ENCODE measurements at places on chromosomes 5 and 9.
A peak's percentile ranks its signal among the peaks of the same experiment; 100 is the strongest.

DNA sequence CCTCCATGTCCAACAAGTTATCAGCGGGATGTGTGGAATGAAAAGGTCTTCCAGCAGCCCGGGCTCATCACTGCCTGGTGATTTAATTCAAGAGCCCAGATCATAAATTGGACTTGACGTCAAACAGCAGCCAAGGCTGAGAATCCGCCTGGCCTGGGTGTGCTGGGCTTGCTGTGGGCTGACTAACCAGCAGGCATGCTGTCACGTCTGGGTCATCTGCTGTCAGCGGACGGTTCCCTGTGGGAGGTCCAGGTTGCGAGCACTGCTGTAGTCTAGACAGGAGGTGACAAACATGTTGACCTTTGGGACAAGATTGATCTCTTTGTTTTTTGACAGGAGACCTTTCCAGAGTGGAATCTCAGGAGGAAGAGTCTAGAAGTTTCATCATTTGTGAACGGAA lies 289.7 kb downstream of the OSTF1 start:
- DNase-seq = no peak

- DNase-seq = no peak
Measured at GRCh38 chr5:132669455-132669820, 4.4 kb upstream of the IL4 start.

- peak; percentile 9 for DNase-seq
Measured at GRCh38 chr5:175517824-175518450, 39.6 kb downstream of the SFXN1 start.

DNA sequence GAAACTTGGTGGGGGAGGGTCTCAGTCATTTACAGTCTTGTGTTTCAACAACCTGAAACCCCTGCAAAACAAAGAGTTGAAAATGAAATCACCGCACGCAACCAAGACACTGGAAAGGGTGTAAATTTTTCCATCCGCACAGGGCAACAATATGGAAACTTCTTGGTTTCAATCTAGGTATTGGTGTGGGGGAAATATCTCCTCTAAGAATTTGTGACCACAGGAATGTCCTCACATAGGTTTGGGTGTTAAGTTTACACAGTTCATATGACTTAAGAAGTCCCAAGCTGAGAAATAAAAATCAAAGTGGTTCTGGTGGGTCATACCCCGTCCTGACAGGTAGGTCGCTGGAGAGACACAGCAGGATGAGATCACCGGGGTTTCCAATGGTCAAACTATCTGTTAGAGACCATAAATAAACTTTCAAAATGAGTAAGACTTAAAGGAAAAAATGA lies 51.9 kb upstream of the PIP5K1B start:
- no peak for DNase-seq

DNA sequence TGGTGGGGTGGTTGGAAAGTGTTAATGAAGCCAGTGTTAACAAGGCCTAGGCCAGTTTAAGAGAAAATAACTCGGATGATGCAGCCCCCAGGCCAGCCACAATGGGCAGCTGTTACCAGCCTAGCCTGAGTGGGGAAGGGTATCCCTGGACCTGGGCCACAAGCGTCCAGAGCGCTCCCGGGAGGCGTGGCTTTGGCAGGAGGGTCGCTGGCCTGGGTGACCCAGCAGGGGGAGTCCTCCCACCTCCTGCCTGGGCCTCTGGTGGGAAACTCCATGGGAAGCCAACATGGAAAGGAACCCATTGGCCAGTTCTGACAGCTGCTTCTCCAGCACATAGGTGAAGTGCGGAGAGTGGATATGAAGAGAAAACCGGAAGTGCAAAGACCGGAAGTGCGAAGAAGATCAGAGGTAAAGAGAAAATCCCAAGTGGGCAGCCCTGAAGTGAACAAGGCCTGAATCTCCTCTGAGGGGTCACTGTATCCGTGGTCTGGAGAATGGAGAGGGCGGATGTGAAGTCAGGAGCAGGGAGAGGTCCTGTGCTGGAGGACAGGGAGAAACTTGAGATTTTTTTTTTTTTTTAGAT lies 79.0 kb downstream of the ADCY2 start:
- DNase-seq = no peak

DNA sequence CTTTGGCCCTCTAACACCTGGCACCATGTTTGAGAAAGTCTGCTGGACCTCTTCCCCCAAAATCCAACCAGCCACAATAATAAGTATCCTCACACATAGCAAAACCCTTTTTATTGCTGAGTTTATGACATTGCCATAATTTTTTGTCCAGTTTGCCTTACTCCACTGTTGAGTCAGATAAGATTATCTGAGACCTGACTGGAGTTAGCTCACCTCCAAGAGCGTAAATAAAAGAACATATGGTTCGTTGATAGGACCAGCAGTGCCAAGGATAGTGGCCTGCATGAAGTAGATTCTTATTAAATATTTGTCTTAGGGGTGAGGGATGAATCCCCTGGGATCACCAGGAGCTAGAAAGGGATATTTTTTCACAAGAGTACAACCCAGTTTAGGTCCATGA lies 510.6 kb upstream of the MPDZ start:
- no peak for DNase-seq

DNA sequence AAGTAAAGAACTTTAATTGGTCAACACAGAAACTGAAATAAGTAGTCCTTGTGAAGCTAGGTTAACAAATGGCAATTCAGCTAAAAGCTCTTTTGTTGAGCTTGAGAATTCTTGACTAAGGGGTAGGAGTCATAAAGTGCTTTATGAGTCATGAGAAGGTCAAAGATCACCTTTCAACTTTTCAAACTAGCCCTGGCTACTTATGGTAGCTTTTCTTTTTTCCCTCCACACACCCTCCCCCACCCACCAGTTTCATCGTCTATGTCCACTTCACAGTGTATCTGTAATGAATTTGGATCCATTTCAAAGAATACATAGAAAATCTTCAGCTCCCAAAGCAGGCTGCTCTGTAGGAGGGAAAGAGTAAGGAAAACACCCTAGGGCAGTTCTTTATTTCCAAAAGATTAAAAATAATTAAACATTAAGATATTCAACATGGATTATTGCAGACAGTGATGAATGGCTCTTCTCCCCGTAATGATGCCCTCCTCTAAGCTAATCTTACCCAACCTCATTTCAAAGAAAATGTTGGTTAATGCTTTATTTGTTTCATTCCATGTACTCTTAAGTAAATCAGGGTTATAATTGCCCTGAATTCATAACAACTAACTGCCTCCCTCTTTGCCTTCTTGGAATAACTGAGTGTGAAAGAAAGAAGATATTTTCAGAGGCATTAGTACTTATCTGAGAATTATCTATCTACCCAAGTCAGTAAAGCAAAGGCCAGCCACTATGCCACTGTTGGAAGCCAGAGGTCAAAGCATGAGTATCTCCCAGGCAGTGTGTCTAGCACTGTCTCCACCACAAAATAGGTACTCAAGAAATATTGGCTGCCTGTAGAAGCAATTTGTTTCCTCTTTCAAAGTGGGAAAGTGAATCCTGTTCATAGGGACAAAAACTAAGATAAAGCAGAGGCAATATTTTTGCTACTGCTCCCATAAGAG lies 290.6 kb downstream of the PIK3R1 start:
- no peak for DNase-seq

- no peak for DNase-seq
Measured at GRCh38 chr9:109950710-109951443, 170.9 kb downstream of the PALM2AKAP2 start.

GRCh38 chr5:164185000-164185399 lies 679.6 kb downstream of the MAT2B start:
- DNase-seq = no peak

DNA sequence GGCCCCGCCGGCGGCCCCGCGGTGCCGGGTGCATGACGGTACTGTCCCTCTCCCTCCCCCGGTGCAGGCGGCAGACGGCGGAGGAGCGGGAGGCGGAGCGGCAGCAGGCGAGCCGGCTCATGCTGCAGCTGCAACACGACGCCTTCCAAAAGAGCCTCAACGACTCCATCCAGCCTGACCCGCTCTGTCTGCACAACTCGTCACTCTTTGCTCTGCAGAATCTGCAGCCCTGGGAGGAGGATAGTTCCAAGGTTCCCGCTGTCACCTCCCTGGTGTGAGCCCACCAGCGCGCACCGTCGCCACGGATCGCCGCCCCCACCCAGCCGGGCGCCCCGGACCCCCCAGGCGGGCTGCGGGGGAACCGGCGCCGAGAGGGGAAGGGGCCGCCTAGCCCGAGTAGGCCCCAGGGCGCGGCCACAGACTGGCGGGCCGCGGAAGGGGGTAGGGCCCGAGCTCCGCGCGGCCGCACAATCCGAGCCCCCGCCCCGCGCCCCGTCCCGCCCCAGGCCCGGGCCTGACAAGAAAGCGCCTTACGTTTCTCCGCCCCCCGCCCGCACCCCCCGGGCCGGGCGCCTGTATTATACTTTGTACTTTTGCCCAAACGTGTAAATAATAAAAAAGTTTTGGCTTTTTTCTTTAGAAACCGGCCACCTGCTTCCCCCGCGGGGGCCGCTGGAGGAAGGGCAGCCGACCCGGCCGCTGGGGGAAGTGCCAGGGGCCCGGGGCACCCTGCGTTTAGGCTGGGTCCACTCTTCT lies 2.5 kb downstream of the TLX3 start:
- DNase-seq = no peak

- no peak for DNase-seq
Measured at GRCh38 chr5:172274951-172275753, 8.4 kb downstream of the UBTD2 start.

DNA sequence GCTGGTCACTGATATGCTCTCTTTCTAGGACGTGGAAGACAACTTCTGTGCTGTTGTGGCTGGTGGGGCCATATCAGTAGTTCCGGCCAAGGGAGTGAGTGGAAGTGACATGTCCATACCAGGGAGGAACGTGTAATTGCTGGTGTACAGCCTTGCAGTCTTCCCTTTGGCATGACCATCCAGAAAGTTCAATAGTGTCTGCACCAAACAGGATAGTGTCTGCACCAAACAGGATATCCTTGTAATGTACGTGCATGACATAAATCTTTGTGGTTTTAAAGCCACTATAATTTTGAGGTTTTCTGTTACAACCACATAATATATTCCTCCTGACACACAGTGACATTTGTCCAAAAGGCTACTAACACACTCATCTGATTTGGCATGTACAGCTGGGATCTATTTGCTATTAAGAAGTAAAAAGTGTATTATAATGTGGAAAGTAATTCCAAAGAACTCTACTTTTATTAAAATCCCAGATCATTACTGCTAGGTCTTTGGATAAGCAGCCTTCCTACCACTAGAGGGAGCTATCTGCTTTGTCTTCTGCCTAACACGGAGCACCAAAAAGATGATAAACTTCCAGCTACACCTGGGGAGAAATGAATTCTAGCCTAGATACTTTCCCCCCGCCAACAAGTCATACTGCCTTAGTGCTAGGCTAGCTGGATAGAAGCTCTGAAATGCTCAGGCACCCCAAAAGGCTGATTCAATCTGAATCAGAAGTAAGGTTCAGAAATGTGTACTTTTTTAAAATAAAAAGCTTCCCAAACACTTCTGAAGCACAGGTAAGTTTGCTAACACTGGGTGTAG lies 52.7 kb downstream of the RNF145 start:
- peak; percentile 27 for DNase-seq

GRCh38 chr5:170614065-170614490 lies 110.3 kb downstream of the KCNIP1 start:
- DNase-seq = no peak

- DNase-seq = no peak
Measured at GRCh38 chr9:94999832-95000231, 273.3 kb downstream of the AOPEP start.

GRCh38 chr9:37447111-37447510 lies 18.1 kb downstream of the ZBTB5 start:
- DNase-seq = no peak

Measured in fibroblast of skin of left biceps (primary cell).